ENCODE measurements at places on chromosomes 1 and 21. TPM values are rescaled to one million over a fixed set of nuclear protein-coding genes. Genes with fewer than 3 reads are reported as not detected.

The F13B gene
- total RNA-seq, result not detected

The CSMD2 gene
- not detected for total RNA-seq

The COL6A1 gene
- total RNA-seq, result 0.59 TPM

The RCC1 gene
- 58.3 TPM for total RNA-seq

The MPL gene
- not detected for total RNA-seq

The SYNC gene
- not detected for total RNA-seq

The SPRR2B gene
- not detected for total RNA-seq

The TNFRSF8 gene
- 54.5 TPM for total RNA-seq

Measured in T-helper 1 cell treated with Interleukin-12 subunit alpha and Interleukin-12 subunit beta and Interleukin-4 antibody, amounts not matched to agents 30 ng/mL and 1 ng/mL, for 36 hours (primary cell).